ENCODE measurements at places on chromosomes 11 and 22.

DNA sequence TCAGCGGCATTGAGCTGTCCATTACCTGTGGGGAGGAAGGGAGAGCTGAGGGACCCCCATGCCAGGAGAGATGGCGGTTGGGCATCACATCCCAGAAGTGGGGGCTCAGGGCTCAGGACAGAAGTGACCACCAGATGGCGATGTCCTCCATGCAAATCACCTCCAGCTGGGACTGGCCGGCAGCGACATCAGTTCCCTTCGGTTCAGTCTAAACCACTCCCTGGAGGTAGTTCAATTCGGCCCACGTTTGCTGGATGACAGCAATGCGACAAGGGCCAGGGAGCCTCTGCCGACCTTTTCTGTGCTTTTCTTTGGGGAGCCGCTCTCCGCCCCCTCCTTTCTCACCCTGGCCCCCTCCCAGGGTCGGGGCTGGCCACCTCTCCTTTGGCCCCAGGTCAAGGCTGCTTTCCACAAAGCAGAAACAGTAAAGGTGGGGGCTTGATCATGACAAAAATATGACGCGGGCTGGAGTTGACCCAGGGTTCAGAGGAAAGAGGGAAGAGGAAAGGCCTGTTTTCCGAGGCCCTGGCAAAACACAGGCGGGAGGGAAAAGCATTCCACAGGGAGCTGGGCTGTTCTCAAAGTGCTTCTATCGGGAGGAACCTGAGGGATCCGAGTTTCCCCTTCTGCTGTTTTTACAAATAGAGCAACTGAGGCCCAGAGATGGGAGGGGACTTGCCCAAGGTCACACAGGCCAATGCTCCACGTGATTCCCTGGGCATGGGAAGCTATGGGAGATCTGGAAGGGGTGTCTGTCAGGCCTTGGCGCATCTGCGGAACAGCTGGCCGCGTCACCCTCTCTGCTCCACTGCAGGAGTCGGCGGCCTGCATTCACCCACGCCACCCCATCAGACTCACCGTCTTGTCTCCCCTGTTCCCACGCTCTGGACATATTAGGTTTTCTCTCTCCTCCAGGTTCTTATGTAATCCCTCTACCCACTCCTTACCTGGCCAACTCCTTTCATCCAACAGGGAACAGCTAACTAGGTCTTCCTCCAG lies 54.7 kb downstream of the FBXO7 start:
- DNase-seq = peak; percentile 79

- DNase-seq = no peak
Measured at GRCh38 chr22:19081351-19081750, 40.9 kb downstream of the DGCR2 start.

DNA sequence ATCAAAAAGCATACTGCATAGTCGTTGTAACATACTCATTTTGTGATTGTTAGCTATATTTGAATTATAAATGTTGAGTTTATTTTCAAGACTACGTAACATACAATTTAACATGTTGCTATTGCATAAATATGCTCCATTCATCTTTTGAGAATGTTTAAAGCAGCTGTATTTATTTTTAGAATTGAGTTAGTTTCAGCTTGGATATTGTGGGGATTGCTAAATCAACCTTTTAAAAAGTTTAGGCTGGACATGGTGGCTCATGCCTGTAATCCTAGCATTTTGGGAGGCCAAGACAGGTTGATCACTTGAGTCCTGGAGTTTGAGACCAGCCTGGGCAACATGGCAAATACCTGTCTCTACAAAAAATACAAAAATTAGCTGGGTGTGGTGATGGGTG lies 288.1 kb downstream of the DYNC2H1 start:
- DNase-seq = no peak

GRCh38 chr11:67613960-67614715 lies 7.4 kb downstream of the NDUFV1 start:
- DNase-seq = peak; percentile 88

- DNase-seq = no peak
Measured at GRCh38 chr11:119643212-119643875, 85.7 kb downstream of the NECTIN1 start.

DNA sequence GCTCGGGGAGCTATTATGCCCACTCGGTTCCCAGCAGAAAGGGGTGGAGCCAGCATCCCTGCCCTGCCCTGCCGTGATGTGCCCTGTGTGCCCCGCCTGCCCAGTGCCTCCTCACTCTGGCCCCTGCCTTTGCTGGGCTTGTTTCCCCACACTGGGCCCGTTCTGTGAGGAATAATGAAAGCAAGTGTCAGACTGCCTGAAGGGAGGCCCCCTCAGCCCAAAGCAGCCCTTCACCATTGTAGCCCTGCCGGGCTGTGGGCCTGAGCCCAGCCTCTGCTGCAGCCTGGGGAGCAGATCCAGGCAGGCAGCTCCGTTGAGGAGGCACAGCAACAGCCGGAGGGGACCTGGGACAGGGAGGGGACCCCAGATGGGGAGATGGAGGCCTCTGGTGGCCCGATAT lies 20.2 kb upstream of the NEFH start:
- no peak for DNase-seq

GRCh38 chr11:45670386-45671135 lies 5.1 kb upstream of the CHST1 start:
- no peak for DNase-seq

DNA sequence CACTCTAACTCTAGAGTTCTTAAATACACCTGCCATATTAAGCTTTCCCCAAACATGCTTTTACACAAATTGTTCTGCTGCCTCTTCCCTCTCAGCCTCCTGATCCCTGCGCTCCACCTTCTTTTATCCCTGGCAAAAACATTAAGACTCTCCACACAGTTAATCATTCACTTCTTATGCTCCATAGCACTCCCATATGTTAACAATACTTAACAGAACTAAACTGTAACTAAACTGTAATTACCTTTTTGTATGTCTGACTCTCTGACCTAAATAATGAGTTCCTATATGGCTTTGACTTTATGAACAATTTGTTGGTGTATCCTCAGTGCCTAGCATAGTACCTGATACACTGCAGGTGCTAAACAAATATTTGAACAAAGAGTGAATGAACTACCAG lies 71.8 kb downstream of the BTBD10 start:
- DNase-seq = no peak

- no peak for DNase-seq
Measured at GRCh38 chr11:67521924-67522323, 1.3 kb downstream of the CABP2 start.

DNA sequence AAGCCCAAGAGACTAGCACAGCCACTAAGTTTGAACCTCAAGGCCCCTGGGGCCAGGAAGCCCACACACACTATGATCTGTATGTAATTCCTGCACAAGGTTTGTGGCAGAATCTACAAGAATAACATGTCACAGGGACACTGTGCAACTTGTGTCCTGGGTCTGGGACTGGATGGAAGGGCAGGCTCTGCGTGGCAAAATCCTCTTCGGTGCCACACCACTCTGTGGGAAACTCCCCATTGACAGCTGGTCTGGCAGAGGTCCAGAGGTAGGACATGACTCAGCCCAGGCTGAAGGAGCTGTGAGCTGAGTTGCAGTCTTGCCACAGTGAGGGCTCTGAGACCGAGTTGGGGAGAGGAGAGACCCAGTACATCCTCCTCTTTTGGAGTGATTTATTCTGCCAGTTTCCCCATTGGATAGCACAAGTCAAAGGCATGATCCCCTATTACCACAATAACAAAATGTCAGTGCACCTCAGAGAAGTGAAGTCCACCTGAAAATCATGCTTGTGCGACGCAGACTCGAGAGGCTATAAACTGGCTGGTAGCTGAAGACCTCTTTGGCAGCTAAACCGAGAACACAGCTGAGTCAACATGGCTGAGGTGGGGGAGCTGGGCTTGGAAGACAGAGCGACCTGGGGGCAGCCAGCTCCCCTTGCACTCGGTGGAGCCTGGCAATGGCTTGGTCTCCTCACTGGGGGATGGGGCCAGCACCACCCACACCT lies 23.3 kb upstream of the SERPIND1 start:
- peak; percentile 58 for DNase-seq

DNA sequence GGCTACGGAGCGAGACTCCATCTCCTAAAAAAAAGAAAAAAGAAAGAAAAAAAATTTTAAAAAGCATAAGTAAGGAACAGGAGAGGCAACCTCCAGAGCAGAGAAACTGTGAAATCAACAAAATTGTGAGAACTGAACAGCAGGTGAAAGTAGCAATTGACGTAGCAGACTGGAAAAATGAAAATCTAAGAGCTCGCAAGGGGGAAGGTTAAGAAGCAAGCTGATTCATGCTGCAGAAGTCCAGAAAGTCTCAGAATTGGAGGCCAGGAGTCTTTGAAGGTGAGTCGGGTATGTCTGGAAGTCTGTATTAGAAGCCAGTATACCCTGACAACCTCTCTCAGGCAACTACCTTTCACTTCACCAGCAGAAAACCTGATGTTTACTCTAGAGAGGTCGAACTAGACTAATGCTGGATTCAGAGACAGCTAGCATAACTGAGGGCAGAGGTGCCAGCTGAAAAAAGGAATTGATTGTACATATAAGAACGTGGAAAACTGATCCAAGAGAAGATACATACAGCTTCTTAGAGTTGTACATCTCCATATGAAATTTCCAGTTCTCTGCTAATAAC lies 161.5 kb downstream of the WNT11 start:
- DNase-seq = no peak

GRCh38 chr11:18495271-18495670 lies 31.5 kb downstream of the TSG101 start:
- DNase-seq = no peak

DNA sequence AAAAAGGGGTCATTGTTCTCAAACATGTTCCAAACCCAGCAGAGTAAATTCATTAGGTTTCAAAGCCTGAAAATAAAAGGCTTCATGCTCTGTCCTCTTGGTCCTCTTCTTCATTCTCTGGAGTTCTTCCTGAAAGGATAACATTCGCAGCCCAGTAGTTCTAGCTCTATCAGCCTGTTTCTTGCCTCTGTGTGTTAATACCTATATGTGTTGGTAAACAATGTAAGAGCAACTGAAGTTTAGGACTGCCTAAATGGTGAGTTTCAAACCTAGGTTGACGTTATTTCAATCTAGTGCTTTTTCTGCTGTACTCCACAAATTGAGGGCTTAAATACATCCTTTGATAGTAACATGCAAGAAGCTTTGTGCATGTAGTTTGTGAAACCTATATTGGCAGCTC lies 9.4 kb downstream of the AASDHPPT start:
- no peak for DNase-seq

- DNase-seq = no peak
Measured at GRCh38 chr11:128645968-128646367, 47.9 kb upstream of the FLI1 start.

GRCh38 chr11:34356576-34356912 lies 1.3 kb downstream of the ABTB2 start:
- DNase-seq = peak; percentile 29

DNA sequence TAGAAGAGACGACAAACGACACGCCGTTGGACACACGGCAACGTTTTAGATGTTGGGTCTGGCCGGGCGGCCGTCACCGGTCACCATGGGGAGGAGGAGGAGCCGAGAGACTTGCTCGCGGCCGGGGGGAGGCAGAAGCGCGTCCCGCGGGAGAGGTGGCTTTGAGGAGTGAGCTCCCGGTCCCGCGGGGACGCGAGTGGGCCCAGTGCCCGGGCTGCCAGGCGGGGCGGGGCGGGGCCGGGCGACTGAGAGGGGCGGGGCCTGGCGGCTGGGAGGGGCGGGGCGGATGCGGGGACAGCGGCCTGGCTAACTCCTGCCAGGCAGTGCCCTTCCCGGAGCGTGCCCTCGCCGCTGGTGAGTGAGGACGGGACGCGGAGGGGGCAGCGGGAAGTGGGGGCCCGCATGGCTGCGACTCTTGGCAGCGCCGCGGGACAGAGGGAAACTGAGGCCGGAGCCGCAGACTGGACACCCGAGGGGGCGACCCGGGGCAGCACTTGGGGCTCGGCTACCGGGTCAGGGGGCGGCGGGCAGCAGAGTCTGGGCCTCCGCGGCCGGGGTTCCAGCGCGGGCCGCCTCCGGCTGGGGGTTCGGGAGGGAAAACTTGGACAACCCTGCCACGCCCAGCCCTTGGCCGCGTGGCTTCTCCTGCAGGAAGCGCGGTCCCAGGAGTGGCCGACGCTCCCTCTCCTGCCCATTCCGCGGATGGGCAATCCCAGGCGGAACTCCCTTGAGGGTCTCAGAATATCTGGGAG lies at the start of gene TSPO:
Gene TSPO, plus strand, starts transcription at position 309 of the 752 bp plus-strand sequence. CDS start 7,680 bp downstream, outside the sequence.
- DNase-seq = peak; percentile 73

GRCh38 chr11:100918551-100919500 lies 210.8 kb downstream of the PGR start:
- DNase-seq = no peak

GRCh38 chr11:7004482-7004881 lies 15.7 kb downstream of the ZNF214 start:
- no peak for DNase-seq

DNA sequence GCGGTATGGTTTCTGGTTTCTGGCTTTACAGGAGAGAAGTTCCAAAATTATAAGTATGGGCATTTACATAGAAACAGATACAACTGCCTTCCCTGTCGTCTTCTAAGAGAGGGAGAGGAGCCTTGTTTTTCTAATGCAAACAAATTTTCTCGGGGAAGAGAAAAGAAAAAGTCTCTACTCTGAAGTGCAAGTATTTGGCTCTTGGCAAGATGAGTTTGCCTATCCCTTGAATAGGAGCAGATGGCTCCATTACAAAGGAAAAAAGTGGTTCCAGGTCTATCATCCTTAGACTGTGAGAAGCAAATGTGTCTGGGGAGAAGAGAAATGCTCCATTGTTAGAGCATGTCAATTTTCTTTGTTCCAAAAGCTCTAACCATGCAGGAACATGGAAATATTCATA lies 455.6 kb downstream of the BUD13 start:
- no peak for DNase-seq

DNA sequence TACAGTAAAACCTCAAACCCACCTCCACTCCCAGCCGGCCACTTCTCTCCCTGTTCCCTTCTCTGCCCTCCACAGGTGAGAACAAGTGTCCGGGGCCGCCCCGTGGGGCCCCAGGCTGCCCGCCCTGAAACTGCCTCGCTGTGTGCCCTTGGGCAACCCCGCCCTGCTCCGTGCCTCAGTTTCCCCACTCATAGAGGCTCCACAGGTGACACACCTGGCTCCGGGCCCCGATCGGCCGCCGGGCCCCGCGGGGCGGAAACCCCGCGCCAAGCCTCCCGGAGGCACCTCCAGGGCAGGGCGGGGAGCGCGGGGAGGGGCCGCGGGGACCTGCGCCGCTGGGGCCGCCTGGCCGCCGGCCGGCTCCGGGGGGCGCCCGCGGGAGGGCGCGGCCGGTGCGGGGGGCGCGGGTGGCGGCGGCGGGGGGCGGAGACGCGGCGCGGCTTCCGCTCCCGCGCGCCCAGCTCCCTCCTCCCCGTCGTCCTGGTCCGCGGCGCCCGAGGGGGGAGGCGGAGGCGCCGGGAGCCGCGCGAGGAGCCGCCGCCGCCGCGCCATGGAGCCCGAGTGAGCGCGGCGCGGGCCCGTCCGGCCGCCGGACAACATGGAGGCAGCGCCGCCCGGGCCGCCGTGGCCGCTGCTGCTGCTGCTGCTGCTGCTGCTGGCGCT lies at the start of gene LRP5:
Gene LRP5, plus strand, starts transcription at position 475 of the 663 bp plus-strand sequence. Its CDS starts 124 bp downstream, at position 599.
- peak; percentile 46 for DNase-seq

DNA sequence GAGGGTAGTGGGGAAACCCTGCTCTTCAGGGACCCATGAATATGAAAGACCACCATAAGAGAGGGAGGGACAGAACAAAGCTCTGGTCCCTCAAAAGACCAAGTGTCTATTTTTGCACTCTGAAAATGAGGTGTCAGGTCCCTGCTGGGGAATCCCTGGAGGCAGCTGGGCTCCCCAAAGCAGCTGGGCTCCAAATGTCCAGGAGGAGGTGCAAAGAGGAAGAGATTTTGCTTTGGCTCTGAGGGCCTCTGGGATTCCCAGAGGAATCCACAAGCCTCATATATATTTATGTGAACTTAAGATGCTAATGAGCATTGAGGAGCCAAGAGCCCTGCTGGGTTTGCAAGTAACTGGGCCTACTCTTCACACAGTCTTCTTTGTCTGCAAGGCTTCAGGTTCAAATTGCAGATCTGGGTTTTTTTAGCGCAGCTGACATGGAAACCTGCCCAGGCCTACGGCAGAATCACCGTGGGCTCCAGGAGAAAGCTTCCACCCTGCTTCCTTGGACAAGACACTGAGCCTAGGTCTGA lies 26.0 kb downstream of the CLMP start:
- DNase-seq = no peak
